Stimulated activated CD4-positive, alpha-beta T cell treated with anti-CD3 and anti-CD28 coated beads, Interleukin-15, amount 100 ng/mL, for 1 hour (primary cell): ENCODE measurements at places on chromosomes 2 and 18.

GRCh38 chr2:70133127-70133452, 45.8 kb downstream of the PCBP1 start:
- DNase-seq: no peak

GRCh38 chr2:236818281-236819045, 248.8 kb downstream of the ACKR3 start:
- no peak for DNase-seq

GRCh38 chr2:157785200-157785599, 90.9 kb downstream of the ACVR1 start:
- no peak for DNase-seq

GRCh38 chr18:57644540-57644939, 22.9 kb upstream of the NARS1 start:
- DNase-seq: no peak

GRCh38 chr2:66523990-66524389, 89.1 kb downstream of the MEIS1 start:
- DNase-seq: no peak

- DNase-seq: no peak
Measured at GRCh38 chr2:219125886-219126270, 34.7 kb downstream of the NHEJ1 start.

DNA sequence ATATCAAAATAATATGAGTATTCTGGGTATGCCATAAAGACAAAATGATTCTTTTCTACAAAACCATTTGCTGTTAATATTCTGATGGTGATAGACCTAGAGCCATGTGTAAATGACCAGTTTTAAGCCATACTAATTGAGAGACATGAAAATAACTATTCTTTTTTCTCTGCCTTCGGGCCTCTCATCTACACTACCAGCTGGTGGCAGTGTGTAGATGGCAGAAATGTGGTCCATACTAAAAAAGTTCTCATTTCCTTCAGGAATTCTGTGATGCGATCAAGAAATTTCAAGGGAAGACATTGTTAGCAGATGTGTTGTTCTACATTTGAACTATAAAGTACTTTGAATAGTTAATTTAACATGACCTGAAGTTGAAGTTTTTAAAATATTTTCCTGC, 485.2 kb downstream of the TRIB2 start:
- DNase-seq: no peak

DNA sequence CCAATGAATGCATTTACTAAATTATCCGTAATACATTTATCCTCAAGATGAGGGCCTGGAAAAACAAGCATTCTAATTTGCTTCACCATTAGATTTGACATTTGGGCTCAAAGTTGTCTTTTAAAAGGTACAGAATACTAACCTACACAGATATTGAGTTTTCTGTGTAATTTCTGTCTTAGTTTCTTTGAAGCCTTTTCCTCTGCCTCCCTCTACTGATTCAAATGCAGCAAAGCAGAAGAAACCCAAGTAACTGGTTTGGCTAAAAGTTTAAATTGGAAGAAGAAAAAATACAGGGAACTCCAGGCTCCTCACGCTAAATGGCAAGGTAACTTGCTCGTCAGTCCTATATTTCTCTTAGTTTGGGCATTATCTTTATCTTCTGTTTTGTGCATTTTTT, 53.3 kb upstream of the SLC5A7 start:
- no peak for DNase-seq

GRCh38 chr2:207334301-207334623, 168.5 kb upstream of the KLF7 start:
- DNase-seq: no peak

DNA sequence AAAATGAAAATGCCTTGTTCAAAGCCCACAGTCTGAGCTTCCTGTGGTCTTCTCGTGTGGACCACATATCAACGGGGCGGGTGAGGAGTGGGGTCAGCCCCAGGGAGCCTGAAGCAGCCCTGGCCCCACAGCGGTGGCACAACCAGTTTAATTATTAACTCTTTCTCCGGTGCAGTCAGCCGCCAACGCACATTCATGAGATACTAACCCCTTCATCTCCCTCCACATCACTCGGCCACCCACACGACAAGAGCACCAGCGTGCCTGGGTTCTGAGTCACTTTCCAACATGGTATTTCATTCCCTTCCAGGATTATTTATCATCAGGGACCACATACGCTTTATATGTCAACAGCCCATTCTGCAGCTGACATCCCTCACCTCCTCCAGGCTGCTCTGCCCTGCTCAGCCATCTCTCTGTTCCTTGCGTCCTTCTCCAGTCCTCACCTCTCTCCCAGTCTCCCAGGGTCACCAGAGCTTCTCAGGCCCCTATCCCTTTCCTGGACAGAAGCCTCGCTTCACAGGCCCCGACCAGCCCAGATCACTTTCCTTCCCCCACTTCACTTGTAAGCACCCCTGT, 48.0 kb upstream of the ID2 start:
- no peak for DNase-seq

DNA sequence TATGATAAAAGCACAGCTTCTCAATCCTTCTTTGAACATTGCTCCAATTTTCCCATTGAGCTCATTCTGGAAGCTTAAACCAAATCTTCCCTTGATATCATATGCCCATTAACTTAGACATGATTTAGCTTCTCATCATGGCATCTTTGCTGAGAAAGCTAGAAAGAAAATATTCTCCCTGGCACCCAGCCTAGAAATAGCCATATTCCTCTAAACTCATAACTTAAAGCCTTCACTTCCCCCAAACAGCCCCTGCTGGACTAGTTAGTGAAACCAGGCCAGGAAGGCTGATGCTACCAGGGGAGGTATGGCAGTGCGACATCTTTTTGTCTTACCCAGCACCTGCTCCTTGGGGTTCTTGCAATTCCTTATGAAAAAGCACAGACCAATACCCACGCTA, 4.3 kb downstream of the AAK1 start:
- no peak for DNase-seq

- DNase-seq: no peak
Measured at GRCh38 chr2:60964651-60965498, 52.6 kb upstream of the PEX13 start.

- no peak for DNase-seq
Measured at GRCh38 chr2:99259465-99259864, 4.0 kb upstream of the LYG2 start.

DNA sequence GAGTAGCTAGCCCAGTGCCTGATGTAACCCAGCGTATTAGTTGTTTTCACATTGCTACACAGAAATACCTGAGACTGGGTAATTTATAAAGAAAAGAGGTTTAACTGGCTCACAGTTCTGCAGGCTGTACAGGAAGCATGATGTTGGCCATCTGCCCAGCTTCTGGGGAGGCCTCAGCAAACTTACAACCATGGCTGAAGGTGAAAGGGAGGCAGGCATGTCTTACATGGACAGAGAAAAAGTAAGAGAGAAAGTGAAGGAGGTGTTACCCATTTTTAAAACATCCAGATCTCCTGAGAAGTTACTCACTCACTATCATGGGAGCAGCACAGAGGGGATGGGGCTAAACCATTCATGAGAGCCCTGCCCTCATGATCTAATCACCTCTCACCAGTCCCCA, 6.1 kb upstream of the CYRIA start:
- DNase-seq: no peak

GRCh38 chr18:11991021-11991795, 9.9 kb downstream of the IMPA2 start:
- DNase-seq: no peak

- no peak for DNase-seq
Measured at GRCh38 chr2:200625958-200626363, 40.1 kb downstream of the AOX1 start.

GRCh38 chr2:85167479-85167878, 34.3 kb downstream of the TCF7L1 start:
- DNase-seq: no peak

GRCh38 chr2:194550702-194551101, 1106.3 kb upstream of the SLC39A10 start:
- no peak for DNase-seq

DNA sequence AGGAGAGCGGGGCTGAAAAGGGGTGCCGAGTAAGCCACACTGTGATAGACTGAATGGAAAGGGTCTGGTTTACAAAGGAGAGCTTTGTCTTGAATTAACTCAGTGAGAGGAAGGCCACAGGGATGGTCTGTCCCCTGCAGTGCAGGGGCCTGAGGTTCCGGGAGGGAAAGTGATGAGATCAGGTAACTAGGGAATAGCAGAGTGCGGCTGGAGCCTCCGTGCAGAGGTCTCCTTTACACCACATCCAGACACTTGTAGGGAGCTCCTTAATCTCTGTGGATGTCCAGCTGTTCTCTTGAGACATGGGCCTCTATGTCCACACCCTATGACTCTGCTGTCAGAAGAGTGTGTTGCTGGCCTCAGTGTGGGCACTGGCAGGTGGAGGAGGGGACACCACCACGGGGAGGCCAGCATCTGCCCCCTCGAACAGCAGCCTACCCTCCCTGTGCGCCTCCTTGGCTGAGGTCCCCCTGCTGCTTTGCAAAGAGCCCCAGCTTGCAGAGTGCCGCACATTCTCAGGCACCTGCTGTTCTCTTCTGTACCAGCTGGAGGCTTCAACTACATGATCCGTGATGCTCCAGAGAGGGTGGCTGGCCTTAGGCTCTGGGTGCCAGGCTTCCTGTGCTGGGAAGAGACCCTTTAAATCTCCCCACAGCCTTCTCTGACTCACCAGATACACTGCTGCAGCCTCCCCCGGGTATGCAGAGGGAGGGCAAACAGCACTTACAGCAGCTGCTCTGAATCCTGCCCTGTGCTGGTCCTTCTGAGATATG, 25.9 kb downstream of the ENOSF1 start:
- no peak for DNase-seq

DNA sequence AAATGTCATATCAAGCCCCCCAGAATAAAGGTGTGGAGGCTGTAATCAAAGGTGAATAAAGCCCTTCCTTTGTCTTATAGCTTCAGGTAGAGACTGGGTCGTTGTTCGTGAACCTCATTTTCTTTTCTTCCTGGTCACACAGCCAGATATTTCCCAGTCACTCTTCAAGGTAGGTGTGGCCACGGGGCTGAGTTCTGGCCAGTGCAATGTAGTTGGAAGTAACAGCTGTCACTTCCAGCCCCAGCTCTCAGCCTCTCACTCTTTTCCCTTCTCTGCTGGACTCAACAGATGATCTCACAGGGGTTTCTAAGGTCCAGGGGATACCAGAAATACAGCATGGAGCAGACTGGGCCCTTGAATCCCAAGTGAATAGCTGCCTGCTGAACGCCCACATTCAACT, 15.8 kb upstream of the TRPM8 start:
- DNase-seq: no peak

DNA sequence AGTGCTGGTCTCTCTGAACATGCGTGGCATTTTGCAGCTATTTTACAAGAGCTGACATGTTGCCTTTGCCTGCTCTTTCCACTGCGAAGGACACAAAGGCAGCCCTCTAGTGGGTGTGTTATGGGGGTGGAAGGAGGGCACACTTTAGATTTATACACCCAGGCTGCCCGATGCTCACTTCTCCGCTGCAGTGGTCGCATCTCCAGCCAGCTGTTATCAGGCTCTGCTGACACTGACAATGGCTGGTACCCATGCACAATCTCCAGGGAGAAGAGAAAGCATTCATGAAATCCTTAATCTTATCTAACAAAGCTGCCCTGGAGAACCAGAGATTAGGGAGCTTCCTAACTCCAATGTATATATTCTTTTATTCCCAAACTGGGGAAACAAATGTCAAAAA, 113.5 kb downstream of the EPHA4 start:
- no peak for DNase-seq

DNA sequence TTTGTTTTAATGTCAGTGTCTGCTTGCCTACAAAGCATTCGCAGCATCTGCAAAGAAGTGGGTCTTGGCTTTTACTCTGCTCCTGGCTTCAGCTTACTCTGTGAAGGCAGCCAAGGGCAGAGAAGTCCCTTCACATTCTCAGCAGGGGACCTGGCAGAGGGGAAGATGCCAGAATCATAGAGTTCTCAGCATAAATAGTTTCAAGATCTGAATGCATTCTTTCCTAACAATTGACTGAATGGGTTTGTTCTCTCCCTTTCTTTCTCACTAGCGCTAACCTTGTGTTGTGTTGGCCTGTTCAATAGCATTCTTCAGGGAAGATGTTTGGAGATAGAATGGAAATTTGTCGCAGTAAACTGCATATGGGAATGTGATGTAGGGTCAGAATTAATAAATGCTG, 106.9 kb downstream of the FARSB start:
- DNase-seq: no peak

- DNase-seq: no peak
Measured at GRCh38 chr2:102660070-102660469, 40.7 kb downstream of the SLC9A2 start.

- no peak for DNase-seq
Measured at GRCh38 chr2:135125940-135126339, 73.8 kb downstream of the RAB3GAP1 start.

GRCh38 chr2:74399785-74400184, 19.7 kb upstream of the DCTN1 start:
- DNase-seq: no peak

DNA sequence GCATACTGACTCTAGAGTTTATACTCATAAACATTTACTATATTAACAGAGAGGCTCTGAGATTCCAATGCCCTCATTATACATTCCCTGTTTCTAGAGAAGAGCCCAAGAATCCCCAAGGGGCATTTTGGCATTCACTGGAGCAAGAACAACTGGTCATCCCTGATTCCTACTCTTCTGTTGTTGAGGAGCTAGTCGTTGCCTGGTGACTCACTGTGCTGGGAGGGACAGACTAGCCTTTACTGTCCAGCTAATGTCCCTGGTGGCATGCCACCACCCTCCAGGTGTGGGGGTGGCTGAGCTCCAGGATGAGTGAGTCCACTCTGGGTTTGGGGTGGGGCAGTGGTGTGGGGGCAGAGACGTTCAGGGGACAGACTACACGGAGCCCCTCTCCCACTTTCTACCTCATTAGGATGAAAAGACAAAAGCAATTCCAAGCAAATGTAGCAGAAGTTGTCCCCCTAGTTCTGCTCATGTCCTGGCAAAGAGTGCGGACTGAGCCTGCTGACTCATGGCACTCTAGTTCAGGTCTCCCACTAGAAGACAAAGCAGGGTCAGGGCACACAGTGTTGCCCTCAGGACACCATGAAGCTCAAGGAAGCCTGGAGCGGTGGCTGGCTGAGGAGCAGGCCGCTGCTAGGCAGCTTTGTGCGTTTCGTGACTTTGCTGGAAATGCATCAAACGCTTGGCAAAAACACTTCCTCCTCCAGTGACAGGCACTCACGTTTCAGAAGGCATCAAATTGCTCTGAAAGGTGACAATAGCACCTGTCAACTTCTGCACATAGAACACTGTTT, 49.4 kb downstream of the RHOB start:
- no peak for DNase-seq

DNA sequence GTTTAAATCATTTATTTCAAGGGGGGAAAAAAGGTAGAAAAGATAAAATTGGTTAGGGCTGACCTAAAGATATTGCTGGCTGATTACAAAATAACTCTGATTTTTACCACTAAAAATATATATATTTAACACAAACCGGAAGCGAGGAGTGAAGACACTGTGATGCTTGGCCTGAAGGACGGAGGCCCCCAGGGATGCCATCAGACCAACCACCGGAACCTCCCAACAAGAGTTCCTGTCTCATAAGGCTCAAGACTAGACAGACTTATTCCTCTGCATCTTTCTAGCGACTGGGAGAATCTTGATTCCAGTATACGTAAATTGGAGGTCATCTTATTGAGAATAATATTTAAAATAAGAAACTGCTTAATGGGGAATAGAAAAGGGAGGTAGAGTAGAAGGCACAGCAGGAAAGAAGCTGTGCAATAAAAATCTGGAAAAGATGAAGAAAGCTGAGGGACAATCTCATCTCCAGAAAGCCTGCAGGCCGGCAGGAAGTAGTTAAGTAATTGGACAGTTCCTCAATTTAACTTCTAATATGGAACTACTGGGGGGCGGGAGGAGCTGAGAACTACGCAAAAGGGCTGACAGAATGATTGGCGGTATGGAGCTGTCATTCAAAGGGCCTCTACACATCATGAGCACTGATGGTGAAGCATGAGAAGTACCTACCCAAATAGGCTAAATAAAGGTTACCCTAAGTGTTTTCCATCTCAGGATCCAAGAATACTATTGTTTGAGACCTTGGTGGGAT, 91.1 kb downstream of the DTNB start:
- no peak for DNase-seq
